Activated CD8-positive, alpha-beta memory T cell treated with anti-CD3 and anti-CD28 coated beads for 24 hours (primary cell): ENCODE measurements at places on chromosomes 4 and X.

GRCh38 chr4:15295421-15296162 is 132.2 kb upstream of the C1QTNF7 start:
- no peak for DNase-seq

DNA sequence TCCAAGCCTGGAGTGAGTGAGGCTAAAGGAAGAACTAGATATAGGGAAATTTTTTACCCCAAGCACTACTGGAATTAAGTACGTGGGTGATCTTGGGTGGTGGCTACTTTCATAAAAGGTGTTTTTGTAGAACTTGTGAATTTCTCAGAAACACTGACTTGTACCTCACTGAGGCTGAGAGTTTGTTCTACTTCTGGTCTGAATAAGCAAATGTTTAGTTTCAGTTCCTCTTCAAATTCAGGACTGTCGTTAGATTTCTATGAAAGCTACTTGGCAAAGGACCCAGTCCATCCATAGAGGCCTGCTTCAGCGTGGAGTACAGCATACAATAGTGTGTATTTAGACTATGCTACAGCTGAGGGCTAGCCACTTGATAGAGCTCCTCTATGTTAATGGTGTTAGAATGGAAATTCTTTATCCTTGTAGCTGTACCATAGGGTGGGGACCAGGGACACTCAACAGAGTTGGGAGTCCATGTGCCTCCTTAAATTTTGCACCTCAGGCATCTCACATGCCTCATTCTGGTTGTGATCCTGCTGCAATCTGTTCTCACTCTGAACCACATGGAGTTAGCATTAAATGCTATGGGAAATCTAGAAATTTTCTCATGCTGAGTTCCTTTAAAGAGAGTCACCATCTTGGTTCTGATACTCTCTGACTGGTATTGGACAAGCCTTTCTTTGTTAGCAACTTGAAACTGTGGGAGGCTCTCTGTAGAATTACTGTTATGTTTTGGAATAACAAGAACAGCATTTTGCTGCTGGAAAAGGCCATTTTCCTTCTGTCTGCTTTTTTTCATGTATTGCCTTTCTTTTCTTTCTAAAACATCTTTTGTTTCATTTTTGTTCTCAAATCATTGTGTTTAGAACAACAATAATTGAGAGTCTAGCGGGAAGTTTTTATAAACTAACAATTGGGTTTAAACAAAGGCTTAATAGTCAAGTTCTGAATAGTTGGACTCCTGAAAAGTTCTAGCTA is 86.8 kb downstream of the PDGFRA start:
- no peak for DNase-seq

DNA sequence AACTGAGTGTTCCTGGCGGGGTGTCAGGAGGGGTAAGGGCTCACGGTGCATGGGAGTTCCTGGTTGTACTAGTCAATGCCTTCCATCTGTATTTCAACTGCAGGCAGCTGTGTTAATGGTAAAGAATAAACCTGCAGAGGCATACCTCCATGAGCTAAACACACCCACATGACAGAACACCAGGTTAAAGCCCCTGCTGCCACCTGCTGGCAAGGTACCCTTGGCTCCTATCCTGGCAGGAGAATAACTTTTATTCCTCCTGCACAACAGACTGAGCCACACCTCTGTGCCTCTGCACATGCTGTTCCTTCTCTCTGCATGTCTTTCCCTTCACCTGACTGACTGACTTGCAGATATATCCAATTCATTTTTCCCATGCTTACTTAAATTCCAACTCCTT is 11.1 kb downstream of the ITIH6 start:
- no peak for DNase-seq

GRCh38 chr4:31134720-31135119 is 414.6 kb downstream of the PCDH7 start:
- DNase-seq = no peak

DNA sequence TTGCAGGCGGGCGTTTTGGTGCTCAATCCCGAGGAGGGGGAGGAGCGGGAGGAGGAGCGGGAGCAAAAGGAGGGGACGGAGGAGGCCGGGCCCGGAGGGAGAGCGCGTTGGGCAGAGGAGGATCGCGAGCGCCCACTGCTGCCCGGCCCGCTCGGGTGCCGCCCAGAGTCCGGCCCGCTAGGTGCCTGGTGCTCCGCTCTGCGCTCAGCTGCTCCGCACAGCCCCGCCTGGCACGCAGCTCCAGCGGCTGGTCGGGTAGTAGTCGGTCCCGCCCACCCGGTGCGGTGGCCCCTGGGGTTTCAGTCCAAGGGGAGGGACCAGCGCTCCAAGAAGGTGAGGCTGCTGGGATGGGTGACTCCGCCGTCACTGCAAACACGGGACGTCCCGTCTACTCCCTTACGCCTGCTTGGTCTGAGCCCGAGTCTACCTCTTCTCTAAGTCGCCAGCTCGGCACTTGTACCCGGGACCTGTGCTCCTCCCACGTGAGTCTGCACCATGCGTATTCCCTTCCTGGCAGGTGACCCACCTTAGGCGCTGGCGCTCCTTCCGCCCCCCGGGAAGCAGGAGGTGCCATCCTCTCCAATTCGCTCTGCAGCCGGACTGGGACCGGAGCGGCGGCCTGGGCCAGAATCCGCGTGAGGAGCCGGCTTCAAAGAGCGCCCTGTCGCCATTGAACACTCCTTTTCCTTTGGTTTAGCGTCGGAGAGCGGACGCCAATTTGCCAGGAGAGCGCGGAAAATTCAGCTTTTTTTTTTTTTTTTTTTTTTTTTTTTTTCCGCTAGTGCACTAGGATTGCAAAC is 405 bp upstream of the HS3ST1 start:
- DNase-seq = peak; percentile 72

- DNase-seq = no peak
Measured at GRCh38 chr4:169203891-169204290, 66.9 kb downstream of the SH3RF1 start.

GRCh38 chr4:141132072-141132708 is 1.1 kb downstream of the RNF150 start:
- DNase-seq = peak; percentile 55

GRCh38 chrX:49171752-49172279 is at the start of gene PLP2:
PLP2 (plus strand) TSS chrX:49171898; CDS start chrX:49172001, 103 bp downstream.
- DNase-seq = peak; percentile 85

DNA sequence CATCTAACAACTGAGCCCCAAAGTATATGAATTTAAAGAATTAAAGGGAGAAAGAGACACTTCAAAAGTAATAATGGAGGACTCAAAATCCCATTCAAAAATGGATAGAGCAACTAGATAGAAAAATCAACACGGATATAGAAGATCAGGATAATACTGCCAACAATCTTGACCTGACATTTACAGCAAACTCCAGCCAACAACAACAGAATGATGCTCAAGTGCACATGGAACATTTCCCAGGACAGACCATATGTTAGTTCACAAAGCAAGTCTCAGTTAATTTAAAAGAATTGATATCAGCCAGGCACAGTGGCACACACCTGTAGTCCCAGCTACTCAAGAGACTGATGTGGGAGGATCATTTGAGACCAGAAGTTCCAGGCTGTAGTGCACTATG is 72.0 kb upstream of the SMARCAD1 start:
- no peak for DNase-seq

DNA sequence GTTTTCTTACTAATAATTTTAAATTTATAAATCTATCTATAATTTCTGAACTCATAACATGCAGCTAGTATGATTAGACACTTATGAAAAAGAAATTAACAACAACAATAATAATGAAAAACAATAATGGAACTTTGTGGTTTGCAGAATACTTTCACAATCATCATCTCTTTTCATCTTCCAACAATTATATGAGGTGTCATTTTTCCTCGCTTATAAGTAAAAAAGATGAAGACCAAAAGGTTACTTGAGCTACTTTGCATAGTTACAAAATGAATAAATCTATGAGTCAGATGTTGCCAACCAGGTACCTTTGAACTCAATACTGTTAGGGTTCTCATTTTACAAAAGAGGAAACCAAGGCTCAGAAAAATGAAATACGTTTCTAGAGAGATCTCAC is 98.5 kb upstream of the ELOVL6 start:
- no peak for DNase-seq

- DNase-seq = no peak
Measured at GRCh38 chrX:151896734-151897474, 15.8 kb upstream of the MAGEA4 start.

DNA sequence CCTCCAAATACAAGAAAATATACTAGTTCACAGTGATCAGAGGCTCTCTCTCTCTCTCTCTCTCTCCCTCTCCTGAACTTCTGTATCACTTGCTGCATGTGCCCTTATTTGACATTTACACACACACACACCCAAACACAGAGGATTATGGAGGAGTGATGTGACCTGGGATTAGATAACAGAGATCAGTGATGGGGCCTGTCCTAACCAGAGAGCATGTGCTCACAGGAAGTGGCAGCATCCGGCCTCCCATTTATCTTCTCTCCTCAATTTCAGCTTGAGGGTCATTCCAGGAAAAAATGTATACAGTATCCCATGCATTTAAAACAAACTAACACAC is 143.0 kb downstream of the TSPAN5 start:
- no peak for DNase-seq

DNA sequence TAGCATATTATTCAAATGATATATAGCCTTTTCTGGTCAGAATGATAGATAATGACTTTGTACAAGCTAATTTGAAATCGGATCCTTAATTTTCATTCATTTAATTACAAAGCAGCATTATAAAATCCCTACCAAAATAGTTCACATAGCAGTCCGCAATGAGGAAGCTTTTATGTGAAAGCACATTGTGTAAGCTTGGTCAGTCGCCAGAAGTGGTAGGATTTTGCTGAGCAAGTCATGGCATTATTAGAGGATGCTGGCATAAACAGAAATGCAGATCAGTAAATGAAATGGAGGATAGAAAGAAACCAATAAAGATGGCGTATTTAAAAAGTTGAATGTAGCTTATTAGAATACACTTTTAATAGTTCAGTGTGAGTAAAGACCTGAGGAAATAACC is 93.2 kb upstream of the DIAPH2 start:
- no peak for DNase-seq

- DNase-seq = no peak
Measured at GRCh38 chr4:165787516-165788274, 85.3 kb upstream of the TLL1 start.

GRCh38 chrX:68511255-68511654 is 12.4 kb downstream of the YIPF6 start:
- no peak for DNase-seq

DNA sequence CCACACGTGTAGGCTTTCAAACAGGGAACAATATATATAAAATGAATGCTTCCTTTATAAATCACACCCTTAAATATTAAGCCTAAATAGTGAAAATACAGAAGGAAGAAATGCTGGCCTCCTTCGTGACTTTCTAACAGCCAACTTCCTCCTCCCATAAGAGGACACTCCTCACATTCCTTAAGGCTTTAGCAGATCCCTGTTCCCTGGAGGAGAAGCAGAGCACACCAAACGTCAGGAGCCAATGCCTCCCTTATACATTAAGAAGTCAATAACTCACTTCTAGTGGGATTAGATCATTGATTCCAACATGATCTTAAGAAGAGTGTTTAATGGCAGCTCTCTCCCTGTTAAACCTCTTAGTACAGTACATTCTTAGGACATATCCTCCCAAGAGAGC is 108.4 kb upstream of the FAM241A start:
- no peak for DNase-seq

DNA sequence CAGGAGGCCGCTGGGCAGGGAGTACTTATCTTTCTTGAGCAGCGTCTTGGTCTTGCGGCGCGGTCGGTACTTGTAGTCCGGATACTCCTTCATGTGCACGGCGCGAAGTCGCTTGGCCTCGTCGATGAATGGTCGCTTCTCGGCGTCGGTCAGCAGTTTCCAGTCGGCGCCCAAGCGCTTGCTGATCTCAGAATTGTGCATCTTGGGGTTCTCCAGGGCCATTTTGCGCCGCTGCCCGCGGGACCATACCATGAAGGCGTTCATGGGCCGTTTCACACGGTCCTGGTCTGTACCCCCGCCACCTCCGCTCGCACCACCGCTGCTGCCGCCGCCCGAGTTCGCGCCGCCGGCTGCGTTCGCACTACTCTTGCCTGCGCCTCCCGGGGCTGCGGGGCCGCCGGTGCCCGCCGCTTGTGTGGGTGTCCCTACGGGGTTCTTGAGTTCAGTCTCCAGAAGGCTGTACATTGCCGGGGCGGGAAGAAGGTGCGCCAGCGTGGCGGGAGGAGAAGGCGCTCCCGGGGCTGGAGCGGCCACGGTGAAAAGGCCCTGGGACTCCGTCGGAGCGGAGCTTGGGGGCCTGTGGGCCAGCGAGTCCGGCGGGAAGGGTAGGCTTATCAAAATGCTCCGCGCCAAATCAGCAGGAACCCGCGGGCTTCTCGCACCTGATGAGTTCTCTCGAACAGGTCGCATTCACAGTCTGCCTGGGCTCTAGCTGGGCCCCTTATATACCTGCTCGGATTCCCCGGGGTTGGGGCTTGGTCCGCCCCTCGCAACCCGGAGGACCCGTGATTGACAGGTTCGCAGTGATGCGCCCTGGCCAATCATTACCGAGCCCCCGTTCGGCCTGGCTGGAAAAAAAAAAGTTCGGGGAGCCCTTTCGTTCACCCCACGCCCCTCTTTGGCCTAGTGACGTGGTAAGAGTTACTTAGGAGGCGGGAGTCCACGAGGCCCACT is at the start of gene SOX3:
Gene SOX3 (minus strand): TSS at position 699 of the 954 bp plus-strand sequence. CDS start 9 bp downstream, at position 690.
- no peak for DNase-seq

DNA sequence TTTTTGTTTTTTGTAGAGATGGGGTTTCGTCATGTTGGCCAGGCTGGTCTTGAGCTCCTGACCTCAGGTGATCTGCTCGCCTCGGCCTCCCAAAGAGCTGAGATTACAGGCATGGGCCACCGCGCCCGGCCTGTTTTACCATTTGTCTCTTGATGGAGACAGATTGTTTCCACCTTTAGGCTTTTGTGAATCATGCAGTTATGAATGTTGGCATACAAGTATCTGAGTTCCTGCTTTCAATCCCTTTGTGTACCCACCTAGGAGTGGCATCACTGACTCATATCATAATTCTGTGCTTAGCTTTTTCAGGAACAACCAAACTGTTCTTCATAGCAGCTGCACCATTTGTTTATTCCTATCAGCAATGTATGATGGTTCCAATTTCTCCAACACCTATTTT is 20.2 kb upstream of the MGST2 start:
- DNase-seq = no peak

GRCh38 chrX:24002792-24003191 is 24.2 kb downstream of the KLHL15 start:
- DNase-seq = no peak

DNA sequence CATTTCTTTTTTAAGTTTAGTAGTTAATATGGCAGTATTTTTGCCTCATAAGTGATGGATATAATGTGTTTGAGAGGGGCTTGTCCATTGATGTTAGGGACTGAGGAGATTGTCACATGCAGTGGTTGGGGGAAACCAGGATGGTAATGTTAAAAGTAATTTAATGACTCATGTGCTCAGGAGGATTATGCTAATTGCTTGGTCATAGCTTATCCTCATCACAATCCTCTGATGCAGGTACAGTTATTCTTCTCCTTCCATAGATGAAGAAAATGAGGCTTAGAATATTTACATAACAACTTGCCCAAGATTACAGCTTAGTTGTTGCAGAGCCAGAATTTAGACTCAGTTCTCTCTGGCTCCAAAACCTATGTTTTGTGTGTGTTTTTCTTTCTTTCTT is 94.4 kb upstream of the SCML1 start:
- DNase-seq = no peak

GRCh38 chr4:30746735-30747134 is 26.6 kb downstream of the PCDH7 start:
- DNase-seq = no peak
